ENCODE measurements at places on chromosomes 7 and 10.

- DNase-seq, result no peak
Measured at GRCh38 chr7:17546592-17546991, 248.1 kb downstream of the AHR start.

DNA sequence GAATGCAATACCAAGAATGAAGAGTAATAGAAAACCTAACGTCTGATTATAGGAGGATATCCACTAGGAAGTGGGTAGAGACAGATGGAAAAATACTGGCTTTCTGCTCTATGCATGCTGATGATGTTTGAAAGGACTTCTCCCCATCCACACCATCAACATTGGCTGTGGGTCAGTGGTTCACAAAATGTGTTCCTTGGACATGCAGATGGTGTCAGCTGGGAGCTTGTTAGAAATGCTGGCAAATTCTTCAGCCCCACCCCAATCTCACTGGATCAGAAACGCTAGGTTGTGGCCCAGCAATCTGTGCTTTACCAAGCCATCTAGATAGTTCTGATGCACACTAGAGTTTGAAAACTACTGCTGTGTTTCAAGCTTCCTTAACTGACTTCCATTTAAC lies 164.1 kb downstream of the PPP1R17 start:
- DNase-seq, result no peak

DNA sequence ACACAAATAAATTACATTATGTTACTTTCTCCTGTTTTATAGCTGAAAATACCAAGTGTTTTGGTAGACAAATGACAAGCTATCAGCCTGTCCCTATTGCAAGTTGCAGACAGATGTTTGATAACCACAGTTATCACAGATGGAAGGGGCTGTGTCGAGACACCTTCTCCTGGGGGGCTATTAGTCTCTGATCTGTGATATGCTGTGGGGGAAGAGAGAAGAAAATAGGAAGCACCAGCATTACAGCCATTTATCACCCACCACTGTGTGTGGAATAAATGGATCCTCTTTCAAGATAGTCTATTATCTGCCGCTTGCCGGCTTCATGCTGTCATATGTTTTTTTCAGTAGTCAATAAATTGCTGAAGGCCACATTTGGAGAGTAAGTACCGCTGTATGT lies 597.2 kb upstream of the ADARB2 start:
- no peak for DNase-seq

DNA sequence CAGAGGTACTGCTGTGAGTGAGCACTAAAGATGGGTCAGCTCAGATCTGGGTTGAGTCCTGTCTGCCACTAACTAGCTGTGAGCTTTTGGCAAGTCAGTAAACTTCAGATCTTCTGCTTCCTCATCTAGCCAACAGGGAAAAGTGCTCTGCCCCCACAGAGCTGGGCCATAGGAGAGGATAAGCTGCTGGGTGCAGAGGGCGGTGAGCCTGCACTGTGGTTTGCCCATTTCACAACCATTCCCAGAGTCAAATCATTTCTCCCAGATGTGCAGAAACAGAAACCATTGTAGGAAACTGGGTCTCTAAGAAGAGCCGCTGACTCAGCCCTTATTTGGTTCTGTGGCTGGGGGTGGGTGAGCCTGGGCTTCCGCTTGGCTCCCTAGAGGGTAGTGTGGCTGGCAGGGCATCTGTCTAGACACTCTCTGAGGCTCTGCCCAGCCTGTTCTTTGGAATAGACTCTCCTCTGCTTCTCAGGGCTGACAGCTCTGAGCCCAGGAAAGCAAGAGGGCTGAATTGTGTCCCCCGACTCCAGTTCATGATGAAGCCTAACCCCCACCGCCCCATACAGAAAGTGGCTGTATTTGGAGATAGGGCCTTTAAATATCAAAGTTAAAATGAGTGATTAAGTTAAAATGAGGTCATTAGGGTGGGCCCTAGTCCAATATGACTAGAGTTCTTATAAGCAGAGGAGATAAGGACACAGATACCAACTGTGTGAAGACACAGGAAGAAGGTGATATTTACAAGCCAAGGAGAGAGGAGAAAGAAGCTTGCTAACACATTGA lies 29.5 kb upstream of the ARHGAP22 start:
- DNase-seq, result no peak

- DNase-seq, result no peak
Measured at GRCh38 chr7:36532981-36533499, 143.4 kb downstream of the ANLN start.

DNA sequence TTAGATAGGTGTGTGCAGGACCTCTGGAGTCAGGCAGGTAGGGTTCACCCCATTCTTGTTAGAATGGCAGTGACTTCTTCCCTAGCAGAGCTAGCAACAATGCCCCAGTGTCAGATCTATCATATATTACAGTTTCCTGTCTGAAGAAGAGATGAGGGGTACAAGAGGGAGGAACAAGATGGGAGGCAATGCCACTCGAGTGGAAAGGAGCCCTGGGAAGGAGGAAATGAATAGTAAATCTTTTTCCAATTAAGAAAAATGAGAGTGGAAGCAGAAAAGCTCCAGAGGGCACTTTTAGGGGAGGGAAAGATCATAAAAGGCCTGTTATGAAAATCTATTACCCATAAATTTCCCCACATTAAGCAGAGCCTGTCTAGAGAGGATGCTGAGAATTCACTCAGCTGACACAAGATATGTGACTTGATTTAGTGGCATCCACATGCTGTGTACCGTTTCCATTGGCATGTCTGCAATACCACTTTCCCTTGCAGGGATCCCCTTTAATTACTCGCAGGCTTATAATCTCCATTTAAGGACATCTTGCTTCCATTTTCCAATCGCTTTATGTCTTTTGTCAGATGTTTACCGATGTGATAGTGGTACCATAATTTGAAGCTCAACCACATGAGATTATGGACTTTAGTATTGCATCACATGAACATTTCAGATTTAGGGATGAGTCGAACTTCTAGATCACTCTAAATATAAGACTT lies 70.0 kb upstream of the AGBL3 start:
- no peak for DNase-seq

DNA sequence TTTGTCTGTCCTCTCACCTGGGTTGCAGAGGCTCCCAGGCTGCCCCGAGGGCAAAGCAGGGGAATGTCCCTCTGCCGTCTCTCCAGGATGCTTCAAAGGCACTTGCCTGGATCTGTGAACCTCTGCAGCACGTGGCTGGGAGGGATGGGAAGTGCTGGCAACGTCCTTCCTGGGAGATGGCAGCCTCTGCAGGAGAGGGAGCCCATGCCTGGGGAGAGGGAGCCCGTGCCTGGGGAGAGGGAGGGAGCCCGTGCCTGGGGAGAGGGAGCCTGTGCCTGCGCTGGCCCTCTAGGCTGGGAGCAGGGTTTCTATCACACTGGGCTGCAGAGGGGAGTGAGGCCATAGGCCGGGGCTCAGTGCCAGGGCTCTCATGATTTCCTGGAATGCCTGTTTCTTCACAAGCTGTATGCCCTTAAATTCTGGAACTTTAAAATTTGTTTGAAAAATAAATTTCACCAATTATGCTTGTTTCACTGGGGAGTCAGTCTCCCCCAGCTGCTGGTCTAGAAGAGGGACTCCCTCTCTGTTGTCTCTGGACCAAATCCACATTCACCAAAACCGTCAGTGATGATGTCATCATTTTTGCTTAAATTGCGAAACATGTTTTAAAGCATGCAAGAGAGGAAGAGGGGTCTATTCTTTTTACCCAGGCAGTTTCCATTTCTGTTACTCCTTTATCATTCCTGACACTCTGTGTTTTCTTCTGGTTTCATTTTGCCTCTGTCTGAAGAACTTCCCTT lies 135.7 kb downstream of the DNAJB6 start:
- DNase-seq, result no peak

GRCh38 chr10:4947635-4948596 lies 15.3 kb upstream of the AKR1C1 start:
- no peak for DNase-seq

GRCh38 chr10:7855205-7855604 lies 36.9 kb downstream of the TAF3 start:
- DNase-seq, result no peak

DNA sequence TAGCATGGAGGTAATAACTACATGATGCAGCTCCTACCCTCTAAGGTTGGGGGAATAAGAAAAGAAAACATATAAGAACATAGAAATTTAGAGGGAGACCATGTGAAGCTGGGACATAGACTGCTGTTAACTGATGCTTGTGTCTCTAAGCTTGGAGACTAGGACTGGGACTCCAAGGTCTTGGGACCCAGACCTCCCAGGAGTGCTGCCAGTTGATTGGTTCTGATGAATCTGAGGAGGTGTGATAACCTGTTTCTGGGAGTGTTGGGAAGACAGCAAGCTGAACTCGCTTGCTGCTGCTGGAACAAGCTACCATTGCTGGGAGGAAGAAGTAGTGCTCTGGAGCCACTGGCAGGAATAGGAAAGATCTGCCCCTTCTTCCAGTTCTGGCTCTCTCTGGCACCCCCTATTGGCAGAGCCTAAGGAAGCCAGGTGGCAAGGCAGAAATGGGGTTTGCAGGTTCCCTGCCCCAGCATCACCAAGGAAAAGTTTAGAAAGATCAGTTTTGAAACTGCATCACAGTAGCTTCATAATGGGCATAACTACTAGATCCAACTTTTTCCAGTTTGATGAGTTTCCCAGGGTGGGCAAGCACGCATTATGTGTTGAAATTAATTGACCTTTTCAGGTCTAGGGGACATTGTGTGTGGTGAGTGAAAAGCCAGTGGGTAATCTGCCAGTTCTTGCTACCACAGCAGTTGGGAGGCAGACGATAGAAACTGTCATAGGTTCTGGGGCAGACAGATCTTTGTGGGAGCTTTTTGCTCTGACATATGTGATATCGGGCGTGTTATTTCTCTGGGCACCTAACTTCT lies 140.7 kb downstream of the SND1 start:
- peak; percentile 51 for DNase-seq

DNA sequence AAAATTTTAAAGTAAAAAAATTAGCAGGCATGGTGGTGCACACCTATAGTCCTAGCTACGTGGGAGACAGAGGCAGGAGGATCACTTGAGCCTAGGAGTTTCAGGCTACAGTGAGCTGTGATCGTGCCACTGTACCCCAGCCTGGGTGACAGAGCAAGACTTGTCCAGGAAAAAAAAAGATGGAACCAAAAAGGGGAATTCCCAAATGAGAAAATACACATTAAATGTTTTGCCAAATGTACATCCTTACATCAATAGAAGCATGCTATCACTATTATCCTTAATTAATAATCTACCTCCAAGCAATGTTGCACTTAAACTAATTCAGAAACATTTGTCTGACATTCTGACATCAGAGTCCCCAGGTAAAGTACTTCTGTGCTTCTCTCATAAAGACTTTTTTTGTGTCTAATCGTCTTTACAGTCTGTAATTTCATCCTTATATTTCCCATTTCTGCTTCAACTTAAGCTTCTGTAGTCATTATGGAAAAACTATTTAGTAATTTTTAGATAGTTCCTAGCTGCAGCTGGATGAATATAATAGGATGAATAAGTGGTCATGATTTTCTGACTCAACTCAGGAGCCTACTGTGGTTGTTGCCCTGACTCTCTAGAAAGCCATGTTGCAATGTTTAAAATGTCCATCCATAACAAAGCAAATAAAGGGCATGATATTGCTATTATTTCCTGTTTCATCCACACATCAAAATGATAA lies 57.7 kb downstream of the MYPN start:
- DNase-seq, result no peak

- no peak for DNase-seq
Measured at GRCh38 chr10:70602665-70603448, at the start of gene PRF1. Gene PRF1 (minus strand): TSS chr10:70602741. CDS start chr10:70600902, 1,839 bp downstream.

GRCh38 chr7:158858592-158859503 lies 2.5 kb downstream of the DYNC2I1 start:
- no peak for DNase-seq

GRCh38 chr10:104767745-104768144 lies 126.7 kb downstream of the SORCS3 start:
- no peak for DNase-seq
